ENCODE measurements at places on chromosomes 2 and 18. TPM values are rescaled to one million over a fixed set of nuclear protein-coding genes. Genes with fewer than 3 reads are reported as not detected.

The LYG2 gene
- not detected for total RNA-seq

The ZNF2 gene
- 2.8 TPM for total RNA-seq

The LYG1 gene
- total RNA-seq: 16.4 TPM

The POTEJ gene
- total RNA-seq: 0.87 TPM

The TDRD15 gene
- total RNA-seq: not detected

The ACTG2 gene
- 937 TPM for total RNA-seq

The GNAL gene
- total RNA-seq: under 0.01 TPM

The IL36B gene
- not detected for total RNA-seq

The ITGB6 gene
- total RNA-seq: 27.1 TPM

The CPS1 gene
- total RNA-seq: under 0.01 TPM

The MC2R gene
- total RNA-seq: not detected

The ITPRIPL1 gene
- not detected for total RNA-seq

The CRYGC gene
- total RNA-seq: not detected

The CABYR gene
- total RNA-seq: 9.4 TPM

The STARD7 gene
- total RNA-seq: 165 TPM

The MYCN gene
- 2.3 TPM for total RNA-seq

The CAPN14 gene
- total RNA-seq: not detected

The PKDCC gene
- 65.3 TPM for total RNA-seq

The AMER3 gene
- total RNA-seq: 0.55 TPM

The GRB14 gene
- total RNA-seq: 5.7 TPM

The BBS5 gene
- 3.8 TPM for total RNA-seq

The SP9 gene
- not detected for total RNA-seq

The SERPINB11 gene
- total RNA-seq: not detected

Measured in stomach (tissue), 19 donors.